ENCODE measurements at places on chromosomes 4 and X.
A peak's percentile ranks its signal among the peaks of the same experiment; 100 is the strongest.

- peak; percentile 6 for DNase-seq
Measured at GRCh38 chrX:135185795-135186443, 14.7 kb upstream of the CT55 start.

GRCh38 chrX:727738-728621 lies 97.4 kb downstream of the SHOX start:
- no peak for DNase-seq

GRCh38 chr4:109037026-109037425 lies 265.4 kb downstream of the COL25A1 start:
- no peak for DNase-seq

- no peak for DNase-seq
Measured at GRCh38 chr4:41334182-41334581, 77.5 kb downstream of the UCHL1 start.

- no peak for DNase-seq
Measured at GRCh38 chrX:50002067-50002714, 79.8 kb downstream of the CLCN5 start.

- DNase-seq: no peak
Measured at GRCh38 chr4:186240848-186241491, 13.7 kb downstream of the KLKB1 start.

DNA sequence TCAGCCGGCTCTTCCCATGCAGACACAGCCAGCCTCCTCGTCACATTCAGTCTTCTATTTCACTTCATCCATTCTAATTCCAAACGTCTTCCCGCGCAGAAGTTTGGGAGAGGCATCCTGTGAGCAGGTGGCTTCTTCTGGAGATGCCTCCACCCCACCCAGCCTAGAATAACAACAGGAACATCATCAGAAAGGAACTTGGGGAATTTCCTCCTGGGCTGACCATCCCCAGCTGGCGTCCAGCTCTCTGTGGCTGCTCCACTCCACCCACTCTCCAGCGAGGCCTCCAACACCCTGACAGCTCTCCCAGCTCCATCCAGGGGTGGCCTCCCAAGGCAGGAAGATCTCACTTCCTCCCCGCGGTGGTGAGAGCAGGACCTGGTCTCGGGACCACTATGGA lies 5.5 kb upstream of the C4orf50 start:
- no peak for DNase-seq

DNA sequence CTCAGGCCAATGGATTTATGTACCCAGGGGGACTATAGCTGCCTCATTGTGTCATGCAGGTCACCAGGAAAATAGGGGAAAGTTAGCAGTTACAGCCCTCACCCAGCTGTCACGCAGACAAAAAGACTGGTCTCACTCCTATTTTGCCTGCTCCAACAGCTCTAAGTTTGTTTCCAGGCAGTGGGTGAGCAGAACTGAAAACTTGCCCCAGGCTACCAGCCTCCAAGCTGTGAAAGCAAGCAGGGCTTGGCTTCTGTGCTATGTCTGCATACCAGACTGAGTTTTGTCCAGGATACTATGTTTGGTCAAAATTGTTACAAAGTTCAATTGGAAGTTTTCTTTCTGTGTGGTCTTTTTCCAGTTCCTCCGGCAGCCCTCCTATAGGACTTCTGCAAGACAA lies 628.4 kb downstream of the FAM133A start:
- DNase-seq: no peak
